NCI-H1417 (cell line): ENCODE measurements at places on chromosomes 4 and X.

GRCh38 chrX:133337250-133337649 is 78.0 kb downstream of the GPC4 start:
- no peak for DNase-seq

- DNase-seq, result no peak
Observed at GRCh38 chrX:119762718-119763117, 4.3 kb downstream of the SOWAHD start.

DNA sequence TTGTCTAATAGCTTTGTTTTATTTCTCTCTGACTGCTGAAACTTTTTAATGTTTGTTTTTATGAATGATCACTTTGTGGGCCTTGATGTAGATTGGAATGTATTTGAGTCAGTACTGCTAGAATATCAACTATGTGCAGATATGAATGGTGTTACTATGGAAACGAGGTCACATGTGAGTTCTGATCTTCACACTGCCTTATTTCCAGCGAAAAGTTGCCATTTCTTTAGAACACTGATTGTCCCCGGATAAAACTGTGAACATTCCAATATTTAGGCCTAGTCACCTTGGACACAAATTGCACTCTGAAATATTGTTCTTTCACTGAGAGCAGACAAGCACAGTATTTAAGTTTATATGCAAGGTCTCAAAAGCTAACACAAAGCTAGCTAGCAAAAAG is 27.2 kb upstream of the MAGED1 start:
- no peak for DNase-seq

GRCh38 chr4:48252313-48252712 is 17.3 kb downstream of the TEC start:
- DNase-seq, result no peak

DNA sequence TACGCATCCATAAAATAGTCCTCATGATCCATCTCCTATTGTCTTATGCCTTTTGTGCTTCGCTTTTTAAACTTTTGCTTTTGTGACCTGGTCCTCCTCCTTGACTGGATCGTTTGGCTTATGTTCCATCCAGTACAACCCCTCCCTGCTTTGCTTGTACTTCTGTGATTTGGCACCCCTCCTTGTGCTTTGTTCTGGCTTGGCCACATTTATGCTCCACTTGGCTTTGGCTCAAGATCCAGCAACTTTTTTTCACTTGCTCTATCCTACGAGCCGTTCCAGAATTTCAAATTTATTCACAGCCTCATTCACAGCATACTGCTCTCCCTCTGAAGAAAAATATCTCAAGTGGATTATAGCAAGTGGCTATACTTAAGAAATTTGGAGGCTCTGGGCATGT is 28.0 kb upstream of the GLRA2 start:
- DNase-seq, result no peak

DNA sequence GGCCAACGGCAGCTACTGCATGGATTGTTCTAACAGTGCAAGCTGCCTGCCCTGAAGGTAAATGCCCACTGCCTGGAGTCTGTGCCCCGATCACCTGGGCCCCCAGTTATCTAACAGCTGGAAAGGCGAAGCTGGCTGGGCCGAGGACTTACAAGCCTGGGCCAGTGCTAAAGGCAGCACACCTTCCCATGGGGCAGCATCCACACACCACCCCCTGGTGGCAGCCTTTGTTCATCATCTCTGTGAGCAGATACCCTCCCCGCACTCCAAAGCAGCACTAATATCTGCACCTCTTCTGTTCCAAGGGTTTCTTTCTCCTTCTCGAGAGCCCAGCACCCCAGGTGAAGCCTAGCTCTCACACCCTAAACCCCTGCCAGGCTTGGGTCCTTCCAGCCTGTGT is 7.6 kb downstream of the SLC2A9 start:
- peak; percentile 56 for DNase-seq

DNA sequence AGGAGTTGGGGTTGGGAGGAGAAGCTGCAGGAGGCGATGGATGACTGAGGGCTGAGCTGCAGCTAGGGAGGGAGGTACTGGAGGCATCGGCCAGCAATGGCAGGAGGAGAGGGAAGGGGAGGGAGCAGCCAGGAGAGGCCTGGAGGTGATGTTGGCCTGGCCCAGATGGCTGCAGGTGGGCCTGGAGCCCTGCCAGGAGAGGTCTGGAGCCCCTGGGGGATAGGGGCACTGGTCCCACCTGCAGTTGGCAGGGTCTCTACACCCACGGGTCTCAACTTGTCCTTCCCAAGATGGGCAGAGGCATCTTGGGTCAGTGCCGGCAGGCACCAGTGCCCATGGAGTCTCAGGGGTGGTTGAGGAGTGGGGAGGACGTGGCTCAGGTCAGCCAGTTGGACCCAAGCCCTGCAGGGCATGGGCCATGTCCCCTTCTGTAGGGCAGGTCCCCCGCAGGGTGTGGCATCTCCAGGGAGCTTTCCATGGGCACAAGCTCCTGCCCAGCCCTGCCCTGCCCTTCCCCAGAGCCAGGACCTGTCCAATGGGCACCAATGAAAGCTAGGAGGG is 2.7 kb upstream of the MXD4 start:
- DNase-seq, result no peak

GRCh38 chr4:43133566-43133965 is 241.1 kb downstream of the GRXCR1 start:
- no peak for DNase-seq

DNA sequence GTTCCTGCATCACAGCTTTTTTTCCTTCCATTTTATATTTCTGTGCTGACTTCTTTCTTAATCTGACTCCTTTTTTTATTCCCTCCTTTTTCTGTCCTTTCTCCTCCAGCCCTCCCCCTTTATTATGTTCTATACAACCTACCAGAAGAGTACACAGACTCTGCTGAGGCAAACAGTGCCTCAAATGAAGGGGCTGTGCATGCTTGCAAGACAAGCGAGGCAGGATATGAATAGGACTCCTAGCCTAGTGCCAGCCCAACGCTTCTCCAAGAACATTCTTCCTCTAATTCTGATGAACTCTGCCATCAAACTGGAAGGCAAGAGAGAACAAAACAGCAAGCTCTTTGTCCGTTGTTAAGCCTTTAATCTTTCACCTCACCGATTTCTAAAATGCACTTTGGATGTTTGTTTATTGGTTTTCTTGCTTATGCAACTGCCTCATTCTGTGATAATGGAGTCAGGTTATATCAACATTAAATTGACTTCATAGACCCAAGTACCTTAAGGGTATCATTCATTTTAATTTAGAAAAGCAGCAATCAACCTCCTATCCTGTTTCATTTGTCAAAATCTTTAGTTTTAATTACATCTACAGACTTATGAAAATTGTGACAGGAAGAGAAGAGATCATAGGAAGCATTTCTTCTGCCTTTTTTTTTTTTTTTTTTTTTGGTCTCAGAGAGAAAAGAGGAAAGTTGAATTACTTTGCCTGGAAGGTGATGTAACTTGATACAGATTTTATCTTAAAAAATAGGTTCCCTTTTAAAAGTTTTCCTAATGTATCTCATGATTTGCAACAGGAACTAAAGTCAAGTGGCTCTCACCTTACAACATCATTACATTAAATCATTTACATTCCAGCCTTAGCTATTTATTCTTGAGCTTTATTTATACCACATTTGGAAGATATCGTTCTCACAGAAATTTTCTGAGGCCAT is 284.7 kb upstream of the FTHL17 start:
- peak; percentile 45 for DNase-seq

- DNase-seq, result no peak
Observed at GRCh38 chrX:36961590-36961989, 46.6 kb upstream of the FAM47C start.

- no peak for DNase-seq
Observed at GRCh38 chr4:10085828-10086505, 30.6 kb downstream of the WDR1 start.

DNA sequence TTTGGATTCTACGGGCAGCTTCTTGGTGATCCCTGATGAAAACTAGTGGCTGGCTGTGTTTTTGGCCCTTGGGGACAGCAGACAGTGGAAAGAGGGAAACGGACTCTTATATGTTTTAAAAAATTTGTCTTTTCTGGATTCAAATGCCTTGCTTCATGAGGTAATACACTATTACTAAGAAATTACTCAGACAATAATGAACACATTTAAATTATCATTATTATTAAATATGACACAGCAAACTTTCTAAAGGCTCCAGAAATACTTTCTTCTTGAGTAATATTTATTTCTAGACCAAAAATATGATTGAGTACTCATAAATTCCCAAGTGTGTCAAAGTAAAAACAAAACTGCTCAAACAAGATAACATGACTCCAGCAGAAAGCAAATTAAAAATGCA is 520.7 kb upstream of the AADAT start:
- DNase-seq, result no peak

DNA sequence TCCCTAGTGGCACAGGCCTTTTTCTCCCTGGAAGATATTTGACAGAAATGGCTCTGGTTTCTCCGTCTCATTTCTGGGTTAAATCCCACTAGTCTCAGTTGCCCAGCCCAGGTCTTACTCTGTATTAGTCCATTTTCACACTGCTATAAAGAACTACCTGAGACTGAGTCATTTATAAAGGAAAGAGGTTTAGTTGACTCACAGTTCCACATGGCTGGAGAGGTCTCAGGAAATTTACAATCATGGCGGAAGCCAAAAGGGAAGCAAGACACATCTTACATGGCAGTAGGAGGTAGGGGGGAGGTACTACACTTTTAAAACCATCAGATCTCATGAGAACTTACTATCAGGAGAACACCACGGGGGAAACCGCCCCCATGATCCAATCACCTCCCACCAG is 81.9 kb downstream of the FHDC1 start:
- no peak for DNase-seq

- DNase-seq, result peak; percentile 79
Observed at GRCh38 chr4:98565681-98566301, 92.6 kb downstream of the TSPAN5 start.

GRCh38 chr4:85741381-85741780 is 266.4 kb downstream of the ARHGAP24 start:
- no peak for DNase-seq

GRCh38 chr4:128663325-128663724 is 146.2 kb upstream of the JADE1 start:
- peak; percentile 57 for DNase-seq

- no peak for DNase-seq
Observed at GRCh38 chr4:107148904-107149303, 112.8 kb upstream of the DKK2 start.

GRCh38 chrX:17668929-17669328 is 68.4 kb upstream of the SCML1 start:
- no peak for DNase-seq

DNA sequence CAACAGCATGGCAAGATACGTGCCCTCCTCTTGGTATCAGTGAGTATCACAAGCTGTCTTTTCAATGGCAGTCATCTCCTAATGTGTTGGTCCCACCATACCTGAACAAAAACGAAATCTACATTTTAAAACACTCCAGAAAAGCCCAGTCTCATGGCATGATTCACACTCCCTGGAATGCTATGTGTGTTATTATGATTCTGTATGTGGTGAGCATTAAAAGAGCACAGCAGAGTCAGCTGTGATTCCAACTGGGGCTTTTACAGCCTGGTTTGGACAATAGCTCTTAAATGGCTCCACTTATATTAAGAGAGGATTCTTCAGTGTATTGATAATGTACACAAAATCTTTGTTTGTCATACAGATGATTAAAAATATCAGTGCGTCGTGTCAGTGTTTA is 274.1 kb upstream of the GK2 start:
- no peak for DNase-seq

DNA sequence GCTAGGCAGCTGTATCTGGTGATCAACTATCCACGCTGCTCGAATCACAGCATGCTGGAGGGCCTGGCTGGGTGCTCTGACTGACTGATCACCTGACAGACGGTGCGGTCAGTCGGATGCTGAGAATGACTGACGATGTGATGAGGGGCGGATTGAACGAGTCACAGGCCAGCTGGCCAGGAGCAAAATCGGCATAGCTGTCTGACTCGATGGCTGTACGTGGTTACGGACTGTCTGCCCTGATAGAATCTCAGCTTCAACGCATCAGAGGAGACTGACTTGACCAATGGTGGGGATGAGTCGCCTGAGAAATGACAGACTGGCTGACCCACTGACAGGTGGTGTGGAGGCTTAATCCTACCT is 1.0 kb upstream of the SUV39H1 start:
- DNase-seq, result no peak

DNA sequence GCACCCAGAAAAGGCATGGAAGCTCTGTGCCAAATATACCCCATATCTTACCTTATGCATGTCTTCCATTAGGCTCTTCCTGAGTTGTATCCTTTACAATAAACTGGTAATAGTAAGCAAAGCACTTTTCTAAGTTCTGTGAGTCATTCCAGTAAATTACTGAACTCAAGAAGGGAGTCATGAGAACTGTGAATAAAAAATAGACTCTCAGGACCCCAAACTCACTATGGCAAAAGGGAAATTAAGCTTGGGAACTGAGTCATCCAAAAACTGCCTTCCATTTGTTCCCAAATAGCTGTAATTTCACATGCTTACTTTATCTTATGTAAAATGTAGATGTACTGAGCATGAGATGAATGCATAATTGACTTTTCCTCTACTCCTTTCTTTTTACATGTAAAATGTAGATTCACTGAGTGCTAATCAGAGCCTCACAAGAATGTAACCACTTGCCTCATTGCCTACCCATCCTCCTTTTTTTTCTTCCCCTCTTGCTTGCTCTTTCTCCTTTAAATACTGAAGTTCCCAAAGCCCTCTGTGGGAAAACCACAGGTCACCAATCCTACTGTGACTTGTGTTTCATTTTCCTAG is 8.1 kb downstream of the TCEAL3 start:
- no peak for DNase-seq

DNA sequence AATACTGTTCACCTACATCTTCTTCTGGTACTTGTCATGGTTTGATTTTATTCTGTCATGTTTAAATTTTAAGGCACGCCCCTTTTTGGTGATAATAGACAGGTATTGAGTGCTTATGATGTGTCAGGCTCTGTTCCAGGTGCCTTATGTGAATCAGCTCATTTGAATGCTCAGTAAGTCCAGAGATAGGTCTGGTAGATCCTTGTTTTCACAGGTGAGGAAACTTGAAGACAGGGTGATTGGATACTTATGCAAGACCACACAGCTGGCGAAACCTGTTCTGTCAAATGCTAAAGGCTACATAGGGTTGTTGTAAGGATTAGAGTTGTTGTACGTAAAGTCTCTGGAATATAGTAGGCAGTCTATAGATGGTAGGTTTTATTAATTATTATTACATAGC is 9.6 kb upstream of the SLC25A14 start:
- no peak for DNase-seq

GRCh38 chr4:20255251-20255586 is 3.5 kb downstream of the SLIT2 start:
- no peak for DNase-seq

GRCh38 chr4:37666625-37667071 is 19.5 kb downstream of the RELL1 start:
- DNase-seq, result no peak

GRCh38 chr4:55183926-55184599 is 58.7 kb upstream of the KDR start:
- no peak for DNase-seq

DNA sequence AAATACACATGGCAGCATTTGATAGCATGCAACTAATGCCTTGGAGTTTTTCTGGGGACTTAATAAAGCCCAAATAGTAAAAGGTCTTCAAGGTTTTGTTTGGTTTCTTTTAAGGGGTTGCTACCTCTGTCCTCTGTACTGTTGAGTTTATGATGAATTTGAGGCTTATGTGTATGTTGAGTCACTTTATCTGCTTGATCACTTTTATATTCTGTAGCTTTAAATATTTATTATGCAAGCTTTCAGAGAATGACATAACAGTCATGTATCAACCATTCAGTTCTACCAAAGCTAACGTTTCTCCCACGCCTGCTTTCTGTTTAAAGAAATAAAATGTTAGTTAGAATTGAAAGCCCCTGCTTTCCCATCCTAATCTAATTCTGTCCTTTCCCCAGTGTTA is 122.2 kb downstream of the NHS start:
- no peak for DNase-seq
